Stimulated activated CD8-positive, alpha-beta memory T cell treated with anti-CD3 and anti-CD28 coated beads, Interleukin-2, amount 100 ng/mL, for 1 hour (primary cell): ENCODE measurements at places on chromosomes 12 and 14.

GRCh38 chr14:100578552-100578951 lies 8.7 kb downstream of the BEGAIN start:
- no peak for DNase-seq

GRCh38 chr14:50425816-50426215 lies 29.1 kb upstream of the CDKL1 start:
- no peak for DNase-seq

- no peak for DNase-seq
Measured at GRCh38 chr12:6766651-6767349, 637 bp downstream of the PTMS start.

DNA sequence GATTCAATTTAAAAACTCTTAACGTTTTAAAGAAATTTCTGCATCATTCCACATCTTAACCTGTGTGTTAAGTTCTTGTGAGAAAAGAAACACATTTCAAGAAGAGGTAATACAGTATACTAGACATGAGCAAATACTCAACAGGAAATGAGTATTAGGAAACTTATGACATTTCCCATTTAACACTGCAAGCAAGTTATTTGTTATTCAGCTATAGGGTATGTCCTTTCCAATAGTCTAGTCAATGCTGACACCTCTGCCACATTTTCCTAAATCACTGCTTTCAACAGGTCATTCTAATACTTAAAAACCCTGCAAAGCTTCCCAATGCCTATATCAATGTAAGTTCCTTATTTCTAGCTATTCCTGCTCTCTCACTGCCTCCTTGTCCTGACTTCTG lies 93.1 kb downstream of the DDHD1 start:
- no peak for DNase-seq
